Osteocyte (in vitro differentiated cells): ENCODE measurements at places on chromosomes 4 and X. TPM values are rescaled to one million over a fixed set of nuclear protein-coding genes. Genes with fewer than 3 reads are reported as not detected.

- no peak for DNase-seq
These were observed 282.1 kb upstream of the EMCN start for GRCh38 chr4:100799761-100800539.

DNA sequence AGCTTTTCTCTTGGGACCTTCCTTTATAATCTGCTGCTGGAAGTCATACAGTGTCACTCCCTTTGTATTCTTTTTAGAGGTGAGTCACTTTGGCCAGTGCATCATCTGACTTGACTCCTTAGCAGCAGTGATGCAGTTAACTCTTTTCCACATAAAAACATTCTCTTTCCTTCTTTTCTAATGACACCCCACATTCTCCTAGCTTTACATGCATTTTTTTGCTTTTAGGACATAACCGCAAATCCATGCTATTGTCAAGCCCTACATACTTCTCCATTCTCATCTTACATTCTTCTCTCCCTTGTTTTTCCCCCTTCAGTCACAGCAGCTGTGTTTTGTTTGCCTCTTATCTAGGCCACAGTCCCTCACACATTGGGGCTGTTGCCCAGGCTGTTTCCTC, 55.1 kb downstream of the ZNF330 start:
- no peak for DNase-seq

DNA sequence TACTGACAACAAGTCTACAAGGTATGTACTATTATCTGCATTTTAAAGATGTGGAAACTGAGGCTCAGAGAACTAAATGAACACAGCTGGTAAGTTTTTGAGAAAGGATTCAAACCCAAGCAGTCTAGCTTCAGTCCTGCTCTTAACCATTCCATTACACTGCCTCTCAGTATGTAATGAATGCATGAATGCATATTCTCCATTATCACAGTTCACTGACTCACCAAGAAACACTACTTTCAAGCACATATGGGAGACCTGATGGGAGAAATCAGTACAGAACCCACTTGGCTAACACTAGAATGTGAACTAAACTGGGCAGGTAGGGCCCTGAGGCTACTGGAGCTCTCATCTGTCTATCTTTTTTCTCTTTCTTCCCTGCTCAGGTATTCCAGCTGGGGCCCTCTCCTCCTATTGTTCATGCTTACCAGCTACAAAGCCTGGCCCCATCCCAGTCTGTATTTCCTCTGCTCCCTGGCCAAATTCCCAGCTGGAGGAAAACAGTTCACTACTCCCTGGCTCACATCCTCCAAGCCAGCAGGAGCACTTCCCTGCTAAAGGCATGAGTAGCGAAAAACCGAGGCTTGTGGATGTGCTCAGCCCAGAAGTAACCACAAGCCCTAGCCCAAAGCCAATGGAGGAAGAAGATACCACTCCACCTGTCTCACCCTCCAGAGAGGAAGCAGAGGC, 178.2 kb upstream of the ARHGEF9 start:
- DNase-seq: no peak

DNA sequence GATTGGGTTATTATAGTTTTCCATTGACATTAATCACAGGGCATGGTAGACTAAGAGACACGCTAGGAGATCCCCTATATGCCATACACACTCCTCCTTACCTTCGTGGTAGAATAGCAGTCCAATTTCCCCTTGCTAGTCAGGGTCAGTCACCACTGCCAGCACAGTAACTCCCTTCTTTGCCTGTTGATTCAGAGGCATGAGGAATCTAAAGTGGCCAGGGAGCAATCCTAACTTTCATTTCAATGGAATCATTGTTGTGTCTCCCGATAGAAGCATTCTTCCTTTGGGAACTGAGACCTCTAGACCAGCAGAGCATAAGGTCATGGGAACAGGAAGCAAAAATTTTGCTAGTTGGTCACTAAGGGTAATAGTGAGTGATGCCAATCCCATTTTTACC, 51.1 kb downstream of the COL25A1 start:
- DNase-seq: no peak

DNA sequence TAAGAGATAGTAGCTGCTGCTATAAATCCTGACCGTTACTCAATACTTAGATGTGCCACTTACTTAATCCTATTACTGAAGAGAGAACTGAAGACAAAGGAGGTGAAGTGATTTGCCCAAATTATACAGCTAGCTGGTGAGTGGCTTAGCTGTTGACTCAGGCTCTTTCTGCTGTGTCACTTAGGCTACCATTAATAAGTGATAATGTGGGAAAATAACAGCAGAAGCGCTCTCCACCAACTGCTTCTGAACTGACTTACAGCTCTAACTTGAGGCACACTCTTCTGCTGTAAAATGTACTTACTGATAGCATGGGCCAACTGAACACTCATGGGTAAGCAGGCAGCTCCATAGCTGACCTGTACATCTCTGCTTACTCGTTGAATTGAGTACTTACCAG, 7.5 kb upstream of the KLHL5 start:
- no peak for DNase-seq

GRCh38 chr4:119559044-119559647, 69.5 kb downstream of the PDE5A start:
- DNase-seq: no peak

DNA sequence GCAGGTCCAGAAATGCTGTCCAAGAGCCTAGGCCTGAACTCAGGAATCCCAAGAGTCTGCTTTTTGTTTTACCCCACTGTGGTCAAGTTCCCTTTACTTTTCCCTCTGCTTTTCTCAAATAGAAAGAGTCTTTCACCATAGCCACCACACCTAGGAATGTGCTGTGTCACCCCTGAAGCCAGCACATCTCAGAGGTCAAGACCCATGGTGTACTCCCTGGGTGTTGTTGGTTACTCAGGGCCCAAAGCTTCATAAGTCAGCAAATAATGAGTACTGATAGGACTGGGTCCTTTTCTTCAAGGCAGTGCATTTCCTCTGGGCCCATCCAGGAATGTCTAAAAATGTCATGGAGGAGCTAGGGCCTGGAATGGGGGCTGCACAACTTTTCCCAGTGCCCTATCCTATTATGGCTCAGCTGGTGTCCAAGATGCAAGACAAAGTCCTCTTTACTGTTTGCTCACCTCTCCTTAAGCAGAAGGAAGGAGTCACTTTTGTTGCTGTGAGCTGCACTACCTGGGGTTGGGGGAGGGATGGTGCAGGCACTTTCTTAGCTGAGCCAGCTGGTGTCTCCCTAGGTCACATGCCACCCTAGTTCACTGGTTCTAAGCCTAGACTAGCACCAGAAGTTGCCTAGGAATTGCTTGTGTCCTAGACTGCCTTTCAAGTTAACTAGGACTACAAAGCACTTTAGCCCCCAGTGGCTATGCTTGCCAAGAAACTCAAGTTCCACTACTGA, 62.4 kb upstream of the RXFP1 start:
- no peak for DNase-seq

GRCh38 chrX:34053931-34054330, 78.2 kb downstream of the FAM47A start:
- DNase-seq: no peak

FAM9C gene
- not detected in 2 replicates for total RNA-seq

CT45A1 gene
- total RNA-seq: not detected in 2 replicates

TMSB15A gene
- 5.9 and 6.6 TPM in 2 replicates for total RNA-seq

FGFBP2 gene
- not detected in 2 replicates for total RNA-seq

TLR2 gene
- total RNA-seq: 0.46 and 0.60 TPM in 2 replicates
